ENCODE measurements at places on chromosomes 16 and 17.
A peak's percentile ranks its signal among the peaks of the same experiment; 100 is the strongest.

GRCh38 chr17:63024716-63025115, 58.7 kb downstream of the TANC2 start:
- DNase-seq = no peak

DNA sequence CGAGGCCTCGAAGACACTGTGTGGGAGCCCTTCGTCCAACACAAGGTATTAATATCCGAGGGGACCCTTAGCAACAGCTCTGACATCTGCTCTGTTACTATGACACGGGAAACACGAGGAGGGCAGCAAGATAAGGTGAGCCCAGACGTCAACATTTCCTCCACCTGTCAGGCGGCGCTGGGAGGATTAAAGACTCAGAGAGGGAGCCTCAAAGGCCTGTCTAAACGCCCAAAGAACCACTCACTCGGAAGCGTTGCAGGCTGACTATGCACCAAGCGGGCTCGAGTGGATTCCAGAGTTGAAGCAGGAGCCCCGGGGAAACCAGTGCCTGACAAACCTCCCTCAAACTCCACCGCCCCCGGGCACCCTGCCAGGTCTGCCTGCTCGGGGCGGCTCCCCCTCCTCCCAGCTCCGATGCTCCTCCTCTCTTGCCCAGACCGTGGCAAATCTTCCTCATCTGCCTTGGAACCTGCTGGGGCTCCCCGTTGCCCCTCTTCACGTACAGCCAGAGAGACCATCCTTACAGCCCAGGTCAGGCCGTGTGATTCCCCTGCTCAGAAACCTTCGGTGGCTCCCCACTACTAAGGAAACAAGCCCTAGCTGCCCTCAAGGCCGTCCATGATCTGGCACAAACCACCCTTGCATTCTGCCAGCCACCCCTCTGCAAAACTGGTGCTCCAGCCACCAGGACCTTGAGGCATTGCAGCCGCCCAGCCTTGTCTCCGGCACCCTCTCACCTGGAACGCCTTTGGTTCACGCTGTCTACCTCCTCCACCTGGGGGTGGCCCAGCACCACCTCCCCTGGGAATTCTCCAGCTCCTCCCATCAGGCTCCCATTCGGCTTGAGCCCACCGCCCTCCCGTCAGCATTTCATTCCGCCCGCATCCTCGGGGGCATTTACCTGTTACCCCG, 16.2 kb downstream of the RPH3AL start:
- DNase-seq = peak; percentile 49

GRCh38 chr17:6024576-6024975, 45.6 kb upstream of the WSCD1 start:
- no peak for DNase-seq

GRCh38 chr17:81983011-81983638, 5.7 kb downstream of the ASPSCR1 start:
- no peak for DNase-seq

- DNase-seq = no peak
Observed at GRCh38 chr17:2136241-2136640, 81.3 kb downstream of the HIC1 start.

DNA sequence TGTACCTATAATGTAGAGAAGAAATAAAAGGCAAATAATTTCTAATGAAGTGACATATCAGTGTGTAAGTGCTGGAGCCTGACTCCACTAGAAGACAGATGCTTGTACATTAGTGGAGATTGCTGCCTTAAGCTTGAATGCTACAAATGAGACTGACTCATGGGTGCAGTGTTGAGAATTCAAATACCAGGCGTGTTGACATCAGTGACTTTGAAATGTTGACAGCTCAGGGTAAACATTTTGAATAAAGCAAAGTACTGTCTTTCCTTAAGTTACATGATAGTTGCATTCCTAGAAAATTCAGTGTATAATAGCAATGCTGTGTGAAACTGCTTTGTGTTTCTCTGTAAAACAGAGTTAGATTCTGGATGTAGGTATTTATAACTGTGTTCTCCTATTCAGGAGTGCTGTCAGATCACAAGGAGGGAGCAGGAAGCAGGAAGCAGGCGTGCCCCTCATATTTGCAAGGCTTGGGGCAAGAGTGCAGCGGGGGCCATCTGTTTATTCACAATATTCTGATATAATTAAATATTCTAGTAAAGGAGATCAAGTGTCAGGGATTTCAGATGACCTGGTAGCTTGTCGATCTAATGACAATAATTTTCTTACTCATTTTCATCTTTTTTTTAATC, 119.0 kb downstream of the SPECC1 start:
- DNase-seq = no peak

DNA sequence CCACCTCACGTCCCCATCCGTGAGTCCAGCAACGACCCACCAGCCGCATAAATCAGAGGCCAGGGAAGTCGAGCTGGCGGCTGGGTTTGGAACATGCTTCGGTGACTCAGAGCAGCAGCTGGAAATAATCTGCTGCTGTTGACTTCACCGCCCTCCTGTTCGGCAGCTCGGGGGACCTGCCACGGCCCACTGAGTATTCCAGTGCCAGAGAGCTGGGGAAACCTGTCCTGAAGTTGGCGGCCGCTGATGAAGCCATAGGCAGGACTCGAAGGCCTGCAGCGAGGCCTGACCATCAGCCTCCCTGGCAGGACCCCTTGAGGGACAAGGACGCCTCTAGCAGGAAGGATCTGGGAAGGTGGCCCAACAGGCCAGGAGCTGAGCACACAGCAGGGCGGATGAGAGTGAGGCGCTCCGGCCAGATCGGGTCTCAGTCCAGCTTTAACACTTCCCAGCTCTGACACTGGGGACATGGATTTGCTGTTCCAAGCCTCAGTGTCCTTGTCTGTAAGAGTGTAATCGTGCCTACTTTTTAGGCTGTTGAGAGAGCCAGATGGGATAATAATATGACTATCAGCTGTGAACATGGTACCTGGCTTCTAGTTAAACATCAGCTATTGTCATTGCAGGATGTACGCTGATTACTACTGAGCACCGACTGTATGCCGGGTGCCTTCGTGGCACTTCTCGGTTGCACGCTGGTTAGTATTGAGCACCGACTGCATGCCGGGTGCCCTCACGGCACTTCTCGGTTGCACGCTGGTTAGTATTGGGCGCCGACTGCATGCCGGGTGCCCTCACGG, 50.4 kb upstream of the CIBAR2 start:
- DNase-seq = no peak

DNA sequence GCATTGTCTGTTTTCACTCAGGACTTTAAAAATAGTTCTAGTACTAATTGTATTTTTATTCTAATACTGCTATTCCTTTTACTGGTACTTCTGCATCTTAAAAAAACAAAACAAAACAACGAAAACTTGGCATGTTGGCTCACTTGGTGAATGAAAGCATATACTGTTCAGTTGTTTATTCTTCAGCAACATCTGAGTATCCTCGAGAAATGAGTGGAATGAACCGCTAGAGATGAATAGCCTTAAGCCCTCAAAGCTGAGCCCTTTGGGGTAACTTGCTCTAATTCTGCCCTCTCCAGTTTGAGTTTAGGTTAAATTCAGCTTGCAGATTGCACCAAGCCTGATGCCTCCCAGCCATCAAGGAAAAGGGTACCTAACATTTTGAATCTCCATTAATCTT, 126.5 kb downstream of the WWOX start:
- DNase-seq = no peak

- DNase-seq = no peak
Observed at GRCh38 chr17:9669551-9670008, 24.3 kb downstream of the USP43 start.

- no peak for DNase-seq
Observed at GRCh38 chr16:58699151-58699550, 14.6 kb upstream of the SLC38A7 start.

Data from right lung (tissue), 10 donors.